ENCODE measurements at places on chromosomes 1 and 21.

- no peak for DNase-seq
These were observed 199.3 kb upstream of the TMEM51 start for GRCh38 chr1:14954210-14954609.

GRCh38 chr1:9849691-9850441 is 26.1 kb upstream of the CLSTN1 start:
- no peak for DNase-seq

- no peak for DNase-seq
These were observed 40.2 kb upstream of the ZNF124 start for GRCh38 chr1:247212012-247212411.

- no peak for DNase-seq
These were observed 14.9 kb upstream of the MGST3 start for GRCh38 chr1:165616054-165616612.

- no peak for DNase-seq
These were observed 160.2 kb downstream of the PSMG1 start for GRCh38 chr21:39022863-39023693.

GRCh38 chr1:25809929-25810328 is 9.8 kb upstream of the MTFR1L start:
- DNase-seq: no peak

DNA sequence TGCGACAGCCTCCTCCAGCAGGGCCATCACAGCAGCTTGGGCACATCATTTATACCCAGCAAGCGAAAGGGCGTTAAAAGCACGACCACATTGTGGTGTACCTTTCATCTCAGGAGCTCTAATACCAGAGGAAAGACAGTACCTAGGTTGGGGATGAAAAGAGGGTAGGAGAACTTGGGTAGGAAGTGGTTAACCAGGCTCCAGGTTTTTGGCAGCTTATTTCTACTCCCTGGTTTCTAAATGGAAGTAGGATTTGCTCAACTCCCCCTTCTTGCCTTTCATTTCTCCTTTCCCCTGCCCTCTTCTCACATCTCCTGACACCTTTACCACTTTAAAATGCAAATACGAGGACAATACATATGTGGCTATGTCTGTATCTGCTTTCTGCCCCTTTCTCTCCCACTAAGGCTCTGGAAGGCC is 30.2 kb downstream of the FAM177B start:
- DNase-seq: no peak

DNA sequence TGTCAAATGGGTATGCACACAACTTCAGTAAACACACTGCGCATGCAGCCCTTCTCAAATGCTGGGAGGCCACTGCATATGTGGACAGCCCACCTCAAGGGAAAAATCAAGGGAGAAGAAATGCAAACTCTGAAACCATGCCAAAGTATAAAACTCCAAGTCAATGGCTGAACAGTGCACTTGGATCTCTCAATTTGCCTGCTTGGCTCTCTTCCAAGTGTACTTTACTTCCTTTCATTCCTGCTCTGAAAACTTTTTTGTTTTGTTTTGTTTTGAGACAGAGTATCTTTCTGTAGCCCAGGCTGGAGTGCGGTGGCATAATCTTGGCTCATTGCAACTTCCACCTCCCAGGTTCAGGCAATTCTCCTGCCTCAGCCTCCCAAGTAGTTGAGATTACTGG is 18.8 kb upstream of the COP1 start:
- no peak for DNase-seq

GRCh38 chr21:32463367-32463766 is 50.9 kb downstream of the EVA1C start:
- no peak for DNase-seq

DNA sequence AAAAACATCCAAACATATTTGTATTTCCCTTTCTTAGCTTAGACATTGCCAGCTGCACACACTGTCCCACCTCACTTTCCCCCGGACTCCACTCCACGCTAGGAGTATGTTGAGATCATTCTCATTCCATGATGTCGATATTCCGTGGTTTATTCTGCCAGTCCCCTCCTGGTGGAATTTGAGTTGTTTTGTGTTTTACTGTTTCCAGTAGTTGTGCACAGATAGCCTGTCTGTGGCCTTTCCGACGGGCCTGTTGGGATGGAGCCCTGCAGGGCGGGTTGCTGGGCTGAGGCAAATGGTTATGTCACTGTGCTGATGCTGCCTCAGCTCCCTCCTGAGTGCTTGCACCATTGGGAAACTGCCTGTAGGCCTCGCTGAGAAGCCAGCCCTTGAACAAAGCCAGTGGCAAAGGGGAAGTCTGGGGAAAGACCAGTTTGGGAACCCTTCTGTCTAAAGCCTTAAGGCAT is 12.8 kb downstream of the TRAPPC10 start:
- DNase-seq: no peak

GRCh38 chr1:180842052-180842451 is 70.6 kb upstream of the KIAA1614 start:
- no peak for DNase-seq

GRCh38 chr1:183593356-183593755 is 3.1 kb upstream of the NCF2 start:
- no peak for DNase-seq

DNA sequence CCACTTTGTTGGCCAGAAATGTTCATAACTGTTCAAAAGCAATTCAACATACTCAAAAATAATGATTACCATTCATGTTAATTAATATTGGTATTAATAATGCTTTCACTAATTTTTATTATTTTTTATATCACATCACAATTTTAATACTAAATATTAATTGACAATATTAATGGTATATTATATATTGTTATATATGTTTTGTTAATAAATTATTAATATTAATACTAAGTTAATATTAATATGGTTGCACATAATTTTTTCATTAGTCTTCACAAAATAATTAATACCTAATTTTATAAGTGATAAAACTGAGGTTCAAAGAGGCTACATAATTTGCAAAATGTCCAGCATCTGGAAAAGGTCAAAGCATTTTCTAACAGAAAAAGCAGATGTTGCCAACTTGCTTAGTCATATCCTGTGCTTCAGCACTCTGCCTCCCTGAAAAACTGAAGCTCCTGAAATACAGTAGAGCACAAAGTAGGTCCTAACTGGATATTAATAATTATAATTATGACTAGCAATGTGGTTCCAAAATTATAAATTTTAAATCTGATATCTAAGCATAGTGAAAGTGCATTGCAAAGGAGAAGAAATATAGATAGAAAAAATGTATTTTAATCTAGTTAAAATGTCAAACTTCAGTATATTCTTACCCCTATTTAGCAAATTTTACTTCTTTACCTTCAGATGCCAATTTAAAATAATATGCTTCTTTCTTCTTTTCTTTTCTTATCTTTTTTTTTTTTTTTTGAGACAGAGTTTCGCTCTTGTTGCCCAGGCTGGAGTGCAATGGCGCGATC is 123.2 kb upstream of the TNFSF4 start:
- no peak for DNase-seq

GRCh38 chr1:221801251-221801661 is 59.4 kb upstream of the DUSP10 start:
- no peak for DNase-seq

- no peak for DNase-seq
These were observed 7.0 kb downstream of the CD53 start for GRCh38 chr1:110879758-110880606.

DNA sequence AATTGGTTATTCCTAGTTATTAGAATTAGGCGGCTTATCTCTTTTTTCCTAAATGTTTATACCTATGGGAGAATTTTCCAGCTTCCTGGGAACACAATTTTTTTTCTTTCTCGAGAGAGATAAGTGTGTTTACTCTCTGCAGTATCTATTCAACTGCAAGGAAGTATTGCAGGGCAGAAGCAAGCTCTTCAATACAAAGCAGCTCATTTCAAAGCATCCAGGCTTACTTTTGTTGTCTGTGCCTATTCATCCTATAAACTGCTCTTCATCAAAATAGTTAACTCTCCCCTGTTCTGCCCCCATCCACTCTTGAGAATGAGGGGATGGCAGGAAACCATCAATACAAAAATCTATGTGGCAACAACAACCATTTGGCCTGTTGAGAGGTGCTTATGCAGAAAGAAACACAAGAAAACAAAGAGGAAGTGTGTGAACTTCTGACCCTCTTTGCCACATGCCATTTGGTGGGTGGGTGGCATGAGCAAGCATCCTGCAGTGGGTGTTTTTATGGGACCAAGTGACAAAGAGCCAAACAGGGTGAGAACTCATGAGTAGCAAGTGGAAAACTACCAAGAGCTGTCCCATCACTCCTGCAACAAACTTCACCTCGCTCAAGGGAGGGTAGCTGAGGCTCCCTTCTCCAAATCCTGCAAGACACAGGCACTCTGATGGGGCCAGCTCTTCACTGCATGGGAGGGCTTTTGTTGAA is 50.6 kb upstream of the MRPS6 start:
- DNase-seq: no peak

DNA sequence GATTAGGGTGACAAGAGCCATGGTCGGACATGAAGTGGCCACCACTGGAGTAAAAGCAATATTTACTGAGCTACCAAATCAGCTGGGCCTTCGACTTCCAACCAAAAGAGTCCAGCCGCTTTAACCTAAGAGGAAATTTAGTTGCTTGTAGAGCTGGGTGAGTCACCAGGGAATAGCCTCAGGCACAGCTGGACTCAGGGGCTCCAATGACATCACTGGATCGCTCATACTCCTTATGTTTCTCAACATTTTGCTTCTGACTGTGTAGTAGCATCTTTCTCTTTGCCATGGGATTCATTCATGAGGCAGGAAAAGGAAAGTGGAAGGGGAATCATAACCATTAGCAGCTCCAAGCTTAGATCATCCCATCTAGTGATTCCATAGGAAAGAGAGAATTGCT is 664.4 kb downstream of the MATN1 start:
- no peak for DNase-seq

GRCh38 chr21:41121785-41122415 is 46.1 kb upstream of the BACE2 start:
- peak; percentile 47 for DNase-seq

- peak; percentile 54 for DNase-seq
These were observed 62.4 kb downstream of the BACH1 start for GRCh38 chr21:29360799-29361765.

GRCh38 chr1:40092706-40093639 is 4.1 kb downstream of the PPT1 start:
- peak; percentile 21 for DNase-seq

DNA sequence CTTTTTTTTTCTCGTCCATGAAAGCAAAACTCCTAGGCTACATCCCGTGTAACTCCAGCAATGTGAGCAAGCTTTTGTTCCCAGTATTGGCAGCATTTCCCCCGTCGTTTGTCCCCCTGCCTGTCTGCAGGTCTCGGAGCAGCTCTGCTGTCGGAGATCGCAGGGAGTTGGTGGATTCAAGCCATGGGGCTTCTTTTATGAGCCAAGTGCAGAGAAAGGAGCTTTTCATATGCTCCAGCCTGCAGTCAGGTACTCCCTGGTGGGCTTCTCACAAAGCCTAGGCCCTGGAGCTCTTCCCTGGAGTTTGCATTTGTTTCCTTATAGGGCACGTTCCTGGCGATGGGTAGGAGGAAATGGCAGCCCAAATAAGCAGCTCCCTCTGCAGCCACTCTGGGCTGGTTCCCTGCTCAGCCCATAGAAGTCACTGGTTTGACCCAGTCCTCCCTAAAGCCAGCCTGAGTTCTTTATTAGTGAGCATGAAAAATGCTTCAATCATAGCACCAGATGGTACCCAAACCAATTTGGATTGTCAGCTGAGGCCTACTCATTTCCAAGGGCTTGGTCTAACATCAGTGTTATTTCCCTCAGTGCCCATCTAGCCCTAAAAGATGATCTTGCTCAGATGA is 78.3 kb downstream of the NUF2 start:
- DNase-seq: no peak

- no peak for DNase-seq
These were observed 7.7 kb upstream of the TTLL10 start for GRCh38 chr1:1165900-1166421.

GRCh38 chr1:47491341-47491753 is 53.5 kb downstream of the FOXD2 start:
- no peak for DNase-seq

- no peak for DNase-seq
These were observed 17.0 kb upstream of the TRAF5 start for GRCh38 chr1:211309617-211310016.

DNA sequence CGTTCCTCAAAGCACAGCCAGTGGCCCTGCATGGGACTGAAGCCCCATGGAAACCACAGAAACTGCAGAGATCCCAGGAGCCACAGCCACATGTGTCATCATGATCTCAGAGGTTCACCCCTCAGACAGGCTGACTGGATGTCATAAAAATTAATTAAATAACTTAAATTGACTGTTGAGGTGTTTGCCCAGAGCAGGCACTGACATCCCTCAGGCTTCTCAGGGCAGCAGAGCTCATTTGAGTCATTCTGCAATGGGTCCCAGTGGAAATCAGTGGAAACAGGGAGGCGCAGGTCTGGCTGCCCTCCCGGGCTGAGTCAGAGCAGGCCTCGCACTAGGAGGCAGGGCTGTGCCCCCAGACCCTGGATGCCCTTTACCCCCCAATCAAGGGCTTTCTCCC is 135.1 kb downstream of the CDC7 start:
- DNase-seq: no peak

DNA sequence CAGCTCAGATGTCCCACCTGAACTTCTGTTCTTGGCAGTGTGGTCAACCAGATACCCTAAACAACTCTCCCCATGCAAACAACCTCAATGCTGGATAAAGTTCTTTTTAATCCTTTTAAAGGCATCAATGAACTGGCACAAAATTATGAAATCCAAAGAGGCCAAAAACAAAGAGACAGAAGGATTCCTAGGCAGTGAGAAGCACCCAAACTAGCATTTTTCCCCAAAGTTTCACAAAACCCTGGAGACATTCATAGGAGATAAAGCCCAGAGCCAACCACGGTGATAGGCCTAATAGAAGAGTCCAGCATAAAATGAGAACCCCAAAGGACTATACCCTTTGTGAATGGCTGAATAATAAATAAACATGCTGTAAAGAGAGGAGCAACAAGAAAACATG is 50.7 kb downstream of the MATN1 start:
- no peak for DNase-seq

- DNase-seq: no peak
These were observed 92.2 kb downstream of the PLXNA2 start for GRCh38 chr1:208151728-208152598.

GRCh38 chr1:247442164-247442563 is 15.7 kb downstream of the OR2B11 start:
- no peak for DNase-seq

GRCh38 chr1:17494114-17494729 is 45.3 kb upstream of the ARHGEF10L start:
- peak; percentile 57 for DNase-seq

DNA sequence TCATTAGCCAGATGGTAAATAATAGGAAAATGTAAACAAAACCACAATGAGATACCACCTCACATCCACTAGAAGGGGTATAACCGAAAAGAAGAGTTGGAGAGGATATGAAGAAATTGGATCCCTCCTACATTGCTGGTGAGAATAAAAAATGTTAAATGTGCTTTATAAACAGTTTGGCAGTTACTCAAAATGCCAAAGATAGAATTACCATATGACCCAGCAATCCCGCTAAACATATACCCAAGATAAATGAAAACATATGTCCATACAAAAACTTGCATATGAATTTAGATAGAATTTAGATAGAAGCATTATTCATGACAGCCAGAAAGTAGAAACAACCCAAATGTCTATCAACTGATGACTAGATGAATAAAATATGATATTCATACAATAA is 4.4 kb upstream of the FMO2 start:
- DNase-seq: no peak

All from hematopoietic multipotent progenitor cell treated with erythropoietin and hydrocortisone succinate and interleukin-3 and kit ligand, for 17 days (in vitro differentiated cells).